ENCODE measurements at places on chromosomes 4 and X. TPM values are rescaled to one million over a fixed set of nuclear protein-coding genes. Genes with fewer than 3 reads are reported as not detected.

DNA sequence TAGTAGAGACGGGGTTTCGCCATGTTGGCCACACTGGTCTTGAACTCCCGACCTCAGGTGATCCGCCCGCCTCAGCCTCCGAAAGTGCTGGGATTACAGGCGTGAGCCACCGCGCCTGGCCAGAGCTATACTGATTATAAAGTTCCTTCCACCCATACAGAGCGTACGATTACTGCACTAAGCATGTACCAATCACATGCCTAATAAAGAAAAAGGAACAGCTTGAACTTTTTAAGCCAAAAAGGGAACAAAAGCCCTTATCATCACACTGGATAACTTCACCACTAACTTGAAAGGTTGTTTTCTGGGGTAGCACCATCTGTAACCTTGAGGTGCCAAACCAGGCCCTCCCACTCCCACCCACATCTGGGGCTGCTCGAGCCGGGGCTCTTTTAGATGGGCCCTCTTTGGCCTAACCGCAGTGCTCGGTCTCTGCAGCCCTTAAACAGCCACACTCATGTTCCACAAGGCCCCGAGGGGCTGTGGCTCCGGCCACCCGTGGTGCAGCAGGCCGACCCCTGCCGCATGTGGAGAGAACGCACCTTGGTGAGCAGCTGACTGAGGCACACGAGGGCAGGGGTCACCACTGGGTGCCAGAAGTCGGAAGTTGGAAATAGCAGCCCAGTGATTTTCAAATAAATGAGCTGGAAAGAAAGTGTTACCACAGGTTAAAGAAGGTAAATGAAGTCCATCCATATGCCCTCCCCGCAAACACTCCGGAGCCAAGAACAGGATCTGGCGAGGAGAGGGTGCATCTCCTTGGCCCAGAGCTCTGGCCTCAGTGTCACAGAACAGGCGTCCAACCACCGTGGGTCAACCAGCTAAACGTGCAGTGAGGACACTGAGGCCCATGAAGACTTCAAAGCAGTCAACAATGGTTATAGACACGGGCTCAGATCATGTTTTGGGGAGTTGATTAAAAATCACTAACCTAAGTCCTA lies 18.4 kb downstream of the NOP14 start:
- peaks cover 10% of the 10 kb centered on the region for H3K36me3 ChIP-seq
- no peaks in the 10 kb centered on the region for H3K4me1 ChIP-seq
- no peak overlapping the region for H3K27ac ChIP-seq
- no peak for DNase-seq
- H3K27me3 ChIP-seq: no peaks in the 10 kb centered on the region

Gene COL4A5
- 48.0 TPM for total RNA-seq

Gene TRO
- total RNA-seq: 21.2 TPM

Gene AFP
- 0.99 TPM for total RNA-seq

DNA sequence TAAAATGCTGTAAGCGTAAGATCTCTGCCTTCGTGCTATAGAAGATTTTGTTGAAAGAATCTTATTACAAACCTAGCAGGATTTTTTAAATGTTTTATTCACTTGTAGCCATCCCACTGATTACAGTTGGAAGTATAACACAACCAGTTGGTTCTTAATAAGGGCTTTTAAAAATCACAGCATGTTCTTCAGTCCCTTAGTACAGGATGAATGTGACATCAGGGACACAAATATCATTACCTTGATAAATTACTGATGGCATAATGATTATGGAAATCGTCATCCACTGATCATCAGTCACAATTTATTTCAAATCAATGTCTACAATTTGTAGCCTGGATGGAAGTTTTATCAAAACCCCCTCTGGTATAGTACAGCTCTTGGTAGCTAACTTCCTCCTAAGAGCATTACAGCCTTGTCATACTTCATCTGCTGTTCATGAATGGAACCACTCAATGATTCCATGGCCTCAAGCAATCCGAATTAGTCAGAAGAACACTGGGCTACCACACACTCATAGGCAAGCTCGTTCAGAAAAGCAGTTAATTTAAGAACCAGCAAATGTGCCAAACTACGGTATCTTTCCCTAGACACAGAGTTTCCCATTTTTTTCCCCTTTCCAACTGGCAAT lies 389.2 kb upstream of the TENM3 start:
- DNase-seq: no peak
- no peaks in the 10 kb centered on the region for H3K4me1 ChIP-seq
- H3K4me3 ChIP-seq: no peak overlapping the region
- H3K27ac ChIP-seq: no peak overlapping the region
- H3K27me3 ChIP-seq: no peaks in the 10 kb centered on the region

Gene EFHC2
- 0.81 TPM for total RNA-seq

GRCh38 chr4:94621491-94622080 lies 136.2 kb upstream of the BMPR1B start:
- no peak for DNase-seq
- H3K4me1 ChIP-seq: no peaks in the 10 kb centered on the region
- no peak overlapping the region for H3K4me3 ChIP-seq
- no peak overlapping the region for H3K27ac ChIP-seq
- peaks cover 2% of the 10 kb centered on the region for H3K36me3 ChIP-seq

GRCh38 chrX:50067435-50068284 lies 133.1 kb downstream of the AKAP4 start:
- H3K4me3 ChIP-seq: no peak overlapping the region
- H3K36me3 ChIP-seq: no peaks in the 10 kb centered on the region
- DNase-seq: no peak

Gene CT45A3
- not detected for total RNA-seq

GRCh38 chrX:24748196-24748595 lies 54.5 kb downstream of the POLA1 start:
- no peaks in the 10 kb centered on the region for H3K27me3 ChIP-seq
- no peaks in the 10 kb centered on the region for H3K4me1 ChIP-seq
- no peak overlapping the region for H3K27ac ChIP-seq
- no peak overlapping the region for H3K4me3 ChIP-seq
- DNase-seq: no peak
- no peaks in the 10 kb centered on the region for H3K36me3 ChIP-seq

Gene CNGA1
- 5.5 TPM for total RNA-seq

All from aorta (tissue), 5 donors.